ENCODE measurements at places on chromosomes 5 and 9. TPM values are rescaled to one million over a fixed set of nuclear protein-coding genes. Genes with fewer than 3 reads are reported as not detected.

SPINK13 gene
- not detected for total RNA-seq

TMC1 gene
- total RNA-seq = 0.33 TPM

PCDHB11 gene
- total RNA-seq = 3.6 TPM

GABRB2 gene
- total RNA-seq = 0.21 TPM

PPP1R26 gene
- total RNA-seq = 32.4 TPM

Measured in neural crest cell (in vitro differentiated cells).